ENCODE measurements at places on chromosomes 16 and 17.

GRCh38 chr17:73387746-73388577 lies 76.2 kb upstream of the CDC42EP4 start:
- DNase-seq = no peak

DNA sequence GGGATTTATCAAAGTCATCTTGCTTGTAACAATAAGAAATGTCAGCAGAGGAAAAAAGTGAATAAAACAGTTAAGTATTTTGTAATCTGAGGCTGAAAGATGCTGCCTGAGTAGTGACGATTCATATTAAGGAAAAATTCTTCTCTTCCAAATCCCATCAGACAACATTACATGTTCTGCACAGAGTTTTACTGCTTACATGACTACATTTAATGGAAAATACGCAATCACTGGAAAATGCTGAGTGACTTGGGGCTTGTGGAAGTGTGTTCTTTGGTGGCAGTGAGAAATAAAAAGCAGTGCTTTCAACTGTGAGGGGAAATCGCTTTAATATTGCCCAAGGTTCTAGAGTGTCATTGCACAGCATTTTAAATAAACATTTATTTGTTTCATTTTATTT lies 1025.2 kb upstream of the GOT2 start:
- DNase-seq = no peak

GRCh38 chr17:72711521-72712310 lies 380.8 kb downstream of the SLC39A11 start:
- no peak for DNase-seq

DNA sequence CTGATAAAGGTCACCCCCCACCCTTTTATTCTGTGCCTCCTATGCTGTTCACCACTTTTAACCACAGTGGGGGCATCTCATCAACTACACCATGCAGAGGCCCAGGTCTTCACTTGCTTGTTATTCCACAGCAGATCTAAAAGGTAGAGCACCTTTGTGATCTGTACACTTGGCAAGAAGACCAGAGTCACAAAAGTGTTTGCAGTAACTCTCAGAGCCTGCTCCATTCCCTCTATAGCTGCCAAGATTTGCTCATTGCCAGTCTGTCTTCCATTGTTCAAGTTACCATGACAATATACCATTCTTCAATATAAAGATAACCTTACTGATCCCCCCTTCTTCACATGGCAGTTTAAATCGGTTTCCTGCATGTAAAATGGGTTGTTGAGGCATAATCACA lies 180.0 kb downstream of the TOX3 start:
- no peak for DNase-seq

- DNase-seq = no peak
Observed at GRCh38 chr17:56159826-56160380, 6.6 kb downstream of the ANKFN1 start.

Data from T-helper 22 cell (primary cell).